ENCODE measurements at places on chromosomes 5 and 9.

DNA sequence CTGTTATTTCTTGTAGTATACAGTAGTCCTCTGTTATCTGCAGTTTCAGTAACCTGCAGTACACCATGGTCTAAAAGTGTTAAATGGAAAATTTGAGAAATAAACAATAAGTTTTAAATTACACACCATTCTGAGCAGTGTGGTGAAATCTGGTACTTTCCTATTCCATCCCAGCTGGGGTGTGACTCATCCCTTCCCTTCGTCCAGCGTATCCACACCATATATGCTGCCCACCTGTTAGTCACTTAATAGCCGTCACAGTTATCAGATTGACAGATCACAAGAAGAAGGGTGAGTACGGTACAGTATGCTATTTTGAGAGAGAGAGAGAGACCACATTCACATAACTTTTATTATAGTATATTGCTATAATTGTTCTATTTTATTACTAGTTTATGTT is 28.9 kb downstream of the FAM151B start:
- no peak overlapping the region for H3K4me3 ChIP-seq
- DNase-seq = no peak
- H3K4me1 ChIP-seq = no peaks in the 10 kb centered on the region
- H3K36me3 ChIP-seq = no peaks in the 10 kb centered on the region
- no peaks in the 10 kb centered on the region for H3K27me3 ChIP-seq

GRCh38 chr9:2628919-2629318 is 7.3 kb downstream of the VLDLR start:
- no peak for DNase-seq
- no peak overlapping the region for H3K27ac ChIP-seq
- peaks cover 16% of the 10 kb centered on the region for H3K27me3 ChIP-seq
- H3K36me3 ChIP-seq = no peaks in the 10 kb centered on the region

- no peak overlapping the region for H3K4me3 ChIP-seq
- H3K36me3 ChIP-seq = no peaks in the 10 kb centered on the region
- no peak for DNase-seq
- H3K27ac ChIP-seq = no peak overlapping the region
Measured at GRCh38 chr9:110033869-110034268, 174.1 kb downstream of the C9orf152 start.

DNA sequence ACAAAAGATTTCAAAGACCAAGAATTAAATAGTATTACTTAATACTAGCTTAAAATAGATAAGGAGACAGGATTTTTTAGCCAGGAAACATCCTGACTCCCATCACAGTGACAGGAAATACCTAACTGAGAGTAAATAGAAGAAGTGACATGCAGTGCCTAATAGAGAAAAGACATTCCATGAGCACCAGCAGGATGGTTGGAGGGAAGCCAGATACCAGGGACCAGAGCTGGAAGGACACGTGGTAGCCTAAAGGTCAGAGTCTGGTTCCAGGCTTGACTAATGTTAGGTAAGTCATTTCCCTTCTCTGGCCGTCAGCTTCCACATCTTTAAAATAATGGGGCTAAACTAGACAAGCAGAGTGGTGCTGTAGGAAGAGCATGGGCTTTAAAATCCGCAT is 41.6 kb downstream of the CDK5RAP2 start:
- no peaks in the 10 kb centered on the region for H3K27me3 ChIP-seq
- H3K36me3 ChIP-seq = peaks cover 57% of the 10 kb centered on the region
- H3K4me3 ChIP-seq = no peak overlapping the region
- peaks cover 3% of the 10 kb centered on the region for H3K4me1 ChIP-seq
- no peak for DNase-seq

DNA sequence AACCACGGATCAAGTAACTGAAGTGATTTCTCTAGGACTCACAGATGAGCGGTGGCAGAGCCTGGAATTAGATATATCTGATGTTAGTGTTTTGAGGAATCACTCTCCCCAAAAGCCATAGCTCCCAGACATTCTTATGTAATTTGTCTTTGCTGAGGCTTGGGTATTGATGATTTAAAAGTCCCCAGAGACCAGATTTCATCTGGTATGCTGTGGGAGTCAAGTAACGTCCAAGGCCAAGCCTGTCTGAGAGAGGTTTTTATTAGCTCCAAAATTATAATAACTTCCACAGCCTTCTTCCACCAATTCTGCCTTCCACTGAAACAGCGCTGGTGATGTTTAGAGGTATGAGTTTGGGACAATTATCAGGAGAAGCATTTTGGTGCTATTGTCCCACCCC is 21.3 kb upstream of the KCNIP1 start:
- H3K4me1 ChIP-seq = no peaks in the 10 kb centered on the region
- no peak overlapping the region for H3K4me3 ChIP-seq
- H3K27ac ChIP-seq = no peak overlapping the region

DNA sequence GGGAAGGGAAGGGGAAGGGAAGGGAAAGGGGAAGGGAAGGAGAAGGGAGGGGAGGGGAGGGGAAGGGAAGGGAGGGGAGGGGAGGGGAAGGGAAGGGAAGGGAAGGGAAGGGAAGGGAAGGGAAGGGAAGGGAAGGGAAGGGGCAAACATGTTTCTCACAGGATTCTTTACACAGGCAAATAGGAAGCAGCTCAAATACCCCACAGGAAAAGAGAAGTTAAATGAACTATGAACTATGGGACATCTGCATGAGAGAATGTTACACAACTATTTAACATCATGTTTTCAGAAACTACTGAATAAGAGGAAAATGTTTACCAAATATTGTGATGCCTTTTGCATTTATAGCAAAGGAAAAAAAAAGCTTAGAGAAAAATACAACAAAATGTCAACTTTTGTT is 125.4 kb upstream of the SLC30A5 start:
- no peak overlapping the region for H3K27ac ChIP-seq
- H3K4me1 ChIP-seq = no peaks in the 10 kb centered on the region
- no peaks in the 10 kb centered on the region for H3K36me3 ChIP-seq
- H3K4me3 ChIP-seq = no peak overlapping the region
- DNase-seq = no peak
- H3K27me3 ChIP-seq = peaks cover 15% of the 10 kb centered on the region

DNA sequence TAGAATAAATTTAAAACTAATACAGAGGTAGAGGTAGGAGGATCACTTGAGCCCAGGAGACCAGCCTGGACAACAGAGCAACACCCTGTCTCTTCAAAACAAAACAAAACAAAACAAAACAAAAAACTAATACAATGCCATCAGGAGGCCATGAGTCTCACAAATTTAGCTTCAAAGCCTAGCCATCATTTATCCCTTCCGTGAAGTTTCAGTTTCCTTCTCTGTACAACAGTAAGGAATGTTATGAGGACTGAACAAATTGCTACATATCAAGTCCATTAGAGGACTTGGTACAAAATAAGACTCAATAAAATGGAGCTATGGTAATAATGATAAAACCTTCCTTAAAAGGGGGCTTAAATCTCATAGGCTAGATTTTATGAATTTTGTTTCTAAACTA is 60.8 kb downstream of the MAPKAP1 start:
- H3K36me3 ChIP-seq = peaks cover 29% of the 10 kb centered on the region
- no peak for DNase-seq
- H3K27me3 ChIP-seq = no peaks in the 10 kb centered on the region
- H3K4me1 ChIP-seq = peaks cover 64% of the 10 kb centered on the region

DNA sequence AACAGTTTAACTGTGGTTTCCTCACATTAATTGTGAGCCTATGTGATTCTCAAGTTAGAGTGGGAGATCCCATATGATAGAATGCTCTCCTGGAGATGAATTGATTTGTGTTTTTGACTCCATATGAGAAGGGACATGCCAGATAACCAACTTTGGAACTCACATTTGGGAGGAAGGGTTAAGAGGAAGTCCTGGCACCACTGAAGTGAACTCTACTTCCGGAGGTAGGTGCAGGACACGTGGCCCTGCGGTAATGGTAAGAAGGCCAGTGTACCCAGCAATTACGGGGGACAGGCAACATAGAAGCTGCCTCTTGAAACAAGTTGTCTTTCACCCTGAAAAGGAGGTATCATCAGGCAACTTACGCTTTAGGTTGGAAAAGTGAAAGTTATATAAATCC is 146.6 kb upstream of the RFX3 start:
- H3K4me1 ChIP-seq = no peaks in the 10 kb centered on the region
- no peak overlapping the region for H3K27ac ChIP-seq

DNA sequence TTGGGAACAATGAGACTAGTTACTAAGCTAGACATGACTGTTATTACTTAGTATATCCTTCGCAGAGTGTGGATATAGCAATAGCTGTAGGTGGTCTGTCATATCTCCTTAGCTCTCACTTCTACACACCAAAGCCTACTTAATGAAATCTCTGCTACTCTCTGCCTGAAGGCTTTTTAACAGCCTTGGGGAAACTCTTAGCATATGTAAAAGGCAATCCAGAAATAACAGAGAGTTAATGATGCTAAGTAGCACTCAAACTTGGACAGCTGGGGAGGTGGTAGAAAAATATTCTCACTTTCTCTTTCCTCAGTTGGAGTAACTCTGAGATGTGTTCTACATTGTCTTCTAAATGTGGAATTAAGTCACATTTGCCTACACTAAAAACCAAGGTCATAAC is 30.2 kb upstream of the C6 start:
- DNase-seq = no peak
- no peaks in the 10 kb centered on the region for H3K27me3 ChIP-seq
- no peak overlapping the region for H3K4me3 ChIP-seq
- no peak overlapping the region for H3K27ac ChIP-seq
- H3K36me3 ChIP-seq = no peaks in the 10 kb centered on the region

GRCh38 chr9:31820426-31820825 is 564.0 kb upstream of the ACO1 start:
- no peaks in the 10 kb centered on the region for H3K4me1 ChIP-seq
- DNase-seq = no peak
- H3K27me3 ChIP-seq = no peaks in the 10 kb centered on the region
- H3K4me3 ChIP-seq = no peak overlapping the region

DNA sequence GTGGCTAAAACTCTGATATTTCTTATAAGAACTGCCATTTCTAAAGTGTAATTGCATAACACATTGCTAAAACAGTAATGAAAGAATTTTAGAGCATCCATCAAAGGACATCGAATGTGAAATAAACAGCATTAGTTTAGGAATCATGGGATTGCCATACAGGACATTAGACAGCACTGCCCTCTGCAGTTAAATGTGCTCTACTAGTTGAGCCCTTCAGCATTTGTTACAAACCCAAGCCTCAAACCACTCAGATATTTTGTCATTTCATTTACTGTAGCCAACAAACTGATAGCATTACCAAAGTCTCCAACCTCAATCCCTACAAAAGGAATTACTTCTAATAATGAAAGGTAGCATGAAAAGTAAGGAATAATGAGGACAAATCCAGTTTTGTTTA is 116.8 kb upstream of the COX7C start:
- H3K27me3 ChIP-seq = no peaks in the 10 kb centered on the region
- no peak overlapping the region for H3K4me3 ChIP-seq
- no peaks in the 10 kb centered on the region for H3K36me3 ChIP-seq
- DNase-seq = no peak

DNA sequence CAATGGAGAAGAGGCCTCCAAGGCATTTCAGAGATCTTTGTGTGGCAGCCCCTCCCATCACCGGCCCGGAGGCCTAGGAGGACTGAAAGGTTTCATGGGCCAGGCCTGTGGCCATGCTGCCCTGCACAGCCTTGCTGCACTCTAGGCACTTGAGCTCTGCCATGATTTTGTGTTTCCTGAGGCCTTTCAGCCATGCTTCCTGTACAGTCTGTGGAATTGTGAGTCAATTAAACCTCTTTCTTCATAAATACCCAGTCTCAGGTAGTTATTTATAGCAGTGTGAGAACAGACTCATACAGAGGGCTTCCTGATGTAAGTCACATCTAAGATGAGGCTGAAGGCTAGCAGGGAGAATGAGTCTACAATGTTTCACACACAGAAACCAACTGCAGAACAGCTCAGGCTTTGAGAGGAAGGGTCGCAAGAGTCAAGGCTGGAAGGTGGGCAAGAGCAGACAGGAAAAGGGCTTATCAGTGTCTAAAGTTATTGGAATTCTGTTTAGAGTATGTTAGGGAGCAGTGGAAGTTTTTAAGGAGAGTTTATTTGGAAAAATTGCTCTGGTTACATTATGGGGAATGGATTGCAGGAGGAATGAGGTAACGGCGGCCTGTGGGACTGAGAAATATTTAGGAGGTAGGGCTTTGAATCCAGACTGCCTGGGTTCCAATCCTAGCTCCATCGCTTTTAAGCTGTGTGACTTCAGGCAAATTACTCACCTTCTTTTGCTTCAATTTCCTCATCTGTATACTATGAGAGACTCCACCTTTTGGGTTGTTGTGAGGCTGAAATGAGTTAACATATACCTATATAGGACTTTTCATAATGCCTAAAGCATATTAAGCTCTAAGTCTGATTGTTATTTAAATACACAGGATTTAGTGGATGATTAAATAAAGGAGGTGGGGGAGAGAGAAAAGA is 291.2 kb downstream of the CWC27 start:
- H3K36me3 ChIP-seq = no peaks in the 10 kb centered on the region
- DNase-seq = no peak
- no peaks in the 10 kb centered on the region for H3K4me1 ChIP-seq
- H3K4me3 ChIP-seq = no peak overlapping the region
- H3K27me3 ChIP-seq = peaks cover 4% of the 10 kb centered on the region

GRCh38 chr9:38226491-38226951 is 157.5 kb upstream of the SHB start:
- H3K27ac ChIP-seq = no peak overlapping the region
- H3K27me3 ChIP-seq = peaks cover 37% of the 10 kb centered on the region
- peak; percentile 24 for DNase-seq
- H3K4me1 ChIP-seq = peaks cover 21% of the 10 kb centered on the region
- H3K36me3 ChIP-seq = no peaks in the 10 kb centered on the region
- peak overlapping the region; percentile 40 for H3K4me3 ChIP-seq

DNA sequence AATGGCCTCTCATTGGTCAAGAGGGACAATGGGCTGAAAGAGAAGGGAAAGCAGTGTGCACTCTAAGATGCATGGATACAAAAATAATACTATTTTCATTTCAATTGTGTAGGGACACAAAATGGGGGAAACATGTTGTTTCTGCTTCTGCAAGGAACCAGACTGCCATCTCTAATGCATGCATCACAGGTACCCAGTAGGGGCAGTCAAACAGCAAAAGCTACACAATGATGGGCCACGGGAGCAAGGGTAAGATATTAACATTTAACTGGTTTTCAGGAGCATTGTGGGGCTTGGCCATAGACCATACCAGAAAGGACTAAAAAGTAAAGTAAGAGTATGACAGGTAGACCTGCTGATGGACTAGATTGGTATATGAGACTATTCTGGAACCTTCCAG is 535.8 kb downstream of the SPATA31D1 start:
- DNase-seq = no peak
- no peaks in the 10 kb centered on the region for H3K4me1 ChIP-seq
- no peaks in the 10 kb centered on the region for H3K27me3 ChIP-seq
- H3K4me3 ChIP-seq = no peak overlapping the region

- no peaks in the 10 kb centered on the region for H3K27me3 ChIP-seq
- peak overlapping the region; percentile 81 for H3K4me3 ChIP-seq
- H3K4me1 ChIP-seq = peaks cover 63% of the 10 kb centered on the region
- peak overlapping the region; percentile 89 for H3K27ac ChIP-seq
Measured at GRCh38 chr5:140555747-140556312, 1.4 kb downstream of the SRA1 start.

DNA sequence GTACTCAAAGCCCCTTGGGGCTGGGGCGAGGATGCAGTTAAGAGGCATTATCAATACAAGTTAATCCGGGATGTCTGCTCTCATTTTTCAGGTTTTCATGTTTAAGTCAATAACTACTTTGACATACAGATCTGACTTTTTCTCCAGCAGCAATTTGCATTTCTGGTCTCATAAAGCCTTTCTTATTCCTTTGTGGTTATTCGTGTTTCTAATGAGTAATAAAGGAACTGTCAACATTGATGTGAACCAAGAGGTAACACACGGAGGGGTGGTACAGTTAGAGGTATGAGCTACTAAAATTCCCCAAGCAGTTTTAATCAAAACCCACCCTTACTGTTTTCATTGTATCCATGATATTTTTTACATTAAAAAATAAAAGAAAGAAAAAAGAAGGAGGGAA is 138.0 kb upstream of the NFIB start:
- no peaks in the 10 kb centered on the region for H3K36me3 ChIP-seq
- H3K4me3 ChIP-seq = no peak overlapping the region
- no peak for DNase-seq
- H3K4me1 ChIP-seq = no peaks in the 10 kb centered on the region
- H3K27ac ChIP-seq = no peak overlapping the region
